Inflammatory macrophage (primary cell): ENCODE measurements at places on chromosomes 7 and 10.
A peak's percentile ranks its signal among the peaks of the same experiment; 100 is the strongest.

DNA sequence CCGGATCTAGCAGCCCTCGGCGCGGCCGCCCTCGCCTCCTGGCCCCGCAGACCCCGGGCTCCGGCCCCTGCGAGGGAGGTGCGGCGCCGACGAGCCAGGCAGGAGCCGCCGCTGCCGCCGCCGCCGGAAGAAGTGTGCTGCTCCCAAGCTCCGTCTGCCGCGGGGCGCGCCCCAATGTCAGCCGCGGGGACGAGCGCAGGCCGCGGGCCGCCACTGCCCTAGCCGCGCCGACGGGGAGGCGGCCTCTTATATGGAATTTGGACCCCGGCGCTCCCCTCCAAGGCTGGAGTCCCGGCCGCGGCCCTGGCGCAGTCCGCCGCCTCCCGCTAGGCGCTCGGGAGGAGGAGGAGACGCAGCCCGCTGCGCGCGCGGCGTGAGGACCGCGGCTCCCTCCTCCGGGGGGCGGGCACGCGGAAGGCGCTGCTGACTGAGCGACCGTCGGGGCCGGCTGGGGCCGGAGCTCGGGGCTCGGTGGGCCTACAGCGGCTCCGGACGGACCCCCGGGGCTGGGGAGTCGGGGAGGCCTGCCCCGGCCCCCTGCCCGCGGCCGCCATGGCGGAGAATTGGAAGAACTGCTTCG is at the start of gene TRIM8:
TSS of gene TRIM8 (plus strand) at position 414 of the 580 bp plus-strand sequence. CDS start at position 553, 139 bp downstream.
- peak; percentile 59 for DNase-seq

DNA sequence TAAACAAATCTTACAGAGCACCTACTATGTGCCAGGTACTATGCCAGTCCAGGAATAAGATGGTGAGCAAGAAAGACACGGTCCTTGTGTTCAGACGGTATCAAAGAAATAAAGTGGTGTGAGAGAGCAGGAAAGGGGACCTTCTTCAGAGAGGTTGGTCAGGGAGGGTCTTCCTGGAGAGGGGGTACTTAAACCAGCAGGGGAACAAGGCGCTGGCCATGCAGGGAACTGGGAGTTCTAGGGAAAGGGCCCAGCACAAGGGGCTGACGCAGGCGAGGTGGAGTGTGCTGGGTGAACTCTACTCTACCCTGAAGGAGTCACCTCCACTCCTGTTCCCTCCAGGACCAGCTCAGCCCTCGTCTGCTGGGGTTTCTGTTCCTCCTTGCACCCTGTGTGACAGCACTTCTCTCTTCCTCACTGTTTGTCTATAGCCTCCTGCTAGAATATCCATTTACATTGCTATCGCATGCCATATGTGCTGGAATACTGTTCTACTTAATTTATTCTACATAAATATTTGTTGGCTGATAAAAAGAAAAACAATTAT is 73.5 kb downstream of the AOAH start:
- peak; percentile 20 for DNase-seq

DNA sequence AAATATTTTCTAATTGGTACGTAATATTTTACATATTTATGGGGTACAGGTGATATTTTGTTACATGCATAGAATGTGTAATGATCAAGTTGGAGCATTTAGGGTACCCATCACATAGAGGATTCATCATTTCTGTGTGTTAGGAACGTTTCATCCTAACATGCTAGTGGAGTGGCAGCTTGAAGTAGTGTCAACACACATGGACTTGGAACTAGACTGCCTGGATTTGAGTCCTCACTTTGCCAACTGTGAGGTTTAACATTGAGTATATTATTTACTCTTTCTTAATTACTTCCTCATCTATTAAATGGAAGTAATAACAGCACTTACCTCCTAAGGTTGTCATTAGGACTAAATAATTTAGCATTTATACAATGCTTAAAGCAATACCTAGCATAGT is 241.9 kb downstream of the PLXDC2 start:
- DNase-seq, result no peak

- peak; percentile 49 for DNase-seq
Measured at GRCh38 chr10:124341768-124342135, 77.0 kb downstream of the OAT start.

- DNase-seq, result peak; percentile 22
Measured at GRCh38 chr7:142153400-142153799, 41.9 kb downstream of the MGAM2 start.

DNA sequence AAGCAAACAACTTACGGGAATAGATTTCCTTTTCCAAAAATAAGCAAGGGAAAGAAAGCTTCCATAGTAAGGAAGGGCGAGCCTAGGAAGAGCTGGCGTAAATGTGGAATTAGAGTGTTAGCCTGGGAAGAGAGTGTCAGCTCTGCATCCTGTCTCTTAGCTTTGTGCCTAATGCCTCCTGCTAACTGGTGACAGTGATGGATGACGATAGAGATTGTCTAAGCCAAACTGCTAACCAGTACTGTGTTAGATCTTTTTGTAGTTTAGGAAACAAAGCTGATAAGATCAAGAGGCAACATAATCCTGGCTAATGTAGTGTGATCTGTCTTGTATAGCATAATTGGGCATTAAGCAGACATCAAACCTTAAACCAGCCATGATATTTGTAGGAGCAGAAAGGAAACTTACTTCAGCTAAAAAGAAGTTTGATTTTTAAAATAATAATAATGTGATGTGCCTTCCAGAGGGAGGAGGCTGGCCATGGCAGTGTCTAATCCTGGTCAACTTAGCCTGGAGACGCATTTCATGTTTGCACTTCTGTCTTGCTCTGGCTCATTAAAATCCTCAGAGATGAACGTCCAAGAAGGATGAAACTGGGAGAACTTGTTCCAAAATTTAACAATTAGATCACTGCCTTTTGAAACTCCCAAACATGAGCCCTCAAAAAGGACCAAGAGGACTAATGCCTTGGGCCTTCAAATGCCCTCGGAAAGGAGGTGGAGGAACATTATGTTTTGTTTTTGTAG is 85.1 kb downstream of the FAM204A start:
- no peak for DNase-seq

GRCh38 chr7:131555552-131556052 is 826 bp downstream of the PODXL start:
- DNase-seq, result no peak

- DNase-seq, result no peak
Measured at GRCh38 chr7:133481676-133482075, 228.8 kb downstream of the EXOC4 start.

DNA sequence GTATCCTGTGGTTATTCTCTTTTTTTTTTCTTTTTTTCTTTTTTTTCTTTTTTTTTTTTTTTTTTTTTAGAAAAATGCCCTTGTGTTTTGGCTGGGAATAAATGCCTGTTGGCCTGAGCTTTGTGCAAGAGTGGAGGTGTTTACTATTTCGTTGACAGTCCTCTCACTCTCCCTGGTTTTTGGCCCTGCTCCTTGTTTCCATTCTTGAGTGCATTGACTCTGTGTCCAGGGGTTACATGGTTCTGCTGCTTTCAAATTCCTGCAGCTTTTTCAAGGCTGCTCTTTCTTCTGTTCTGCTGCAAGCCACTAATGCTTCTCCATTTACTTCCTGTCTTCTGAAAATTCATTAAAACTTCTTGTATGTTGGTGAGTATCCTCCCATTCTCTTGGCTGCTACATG is 59.7 kb upstream of the TBX20 start:
- DNase-seq, result no peak

DNA sequence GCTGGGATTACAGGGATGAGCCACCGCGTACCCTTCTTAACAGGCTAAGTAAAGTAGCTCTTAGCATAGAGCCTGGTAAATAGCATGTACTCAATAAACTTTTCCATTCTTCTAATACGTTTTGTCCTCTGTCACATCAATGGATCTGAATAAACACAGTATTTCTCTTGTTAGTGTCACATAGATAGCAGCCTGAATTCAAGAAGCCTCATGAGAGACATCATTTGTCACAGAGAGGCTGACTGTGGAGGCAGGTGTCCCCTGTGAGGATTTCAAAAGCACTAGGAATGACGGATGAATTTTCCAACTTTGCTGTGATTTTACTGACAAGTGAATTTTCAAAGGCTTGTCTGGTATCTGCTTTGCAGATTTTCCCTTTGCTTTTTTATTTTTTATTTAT is 82.6 kb upstream of the CDC14C start:
- DNase-seq, result no peak

DNA sequence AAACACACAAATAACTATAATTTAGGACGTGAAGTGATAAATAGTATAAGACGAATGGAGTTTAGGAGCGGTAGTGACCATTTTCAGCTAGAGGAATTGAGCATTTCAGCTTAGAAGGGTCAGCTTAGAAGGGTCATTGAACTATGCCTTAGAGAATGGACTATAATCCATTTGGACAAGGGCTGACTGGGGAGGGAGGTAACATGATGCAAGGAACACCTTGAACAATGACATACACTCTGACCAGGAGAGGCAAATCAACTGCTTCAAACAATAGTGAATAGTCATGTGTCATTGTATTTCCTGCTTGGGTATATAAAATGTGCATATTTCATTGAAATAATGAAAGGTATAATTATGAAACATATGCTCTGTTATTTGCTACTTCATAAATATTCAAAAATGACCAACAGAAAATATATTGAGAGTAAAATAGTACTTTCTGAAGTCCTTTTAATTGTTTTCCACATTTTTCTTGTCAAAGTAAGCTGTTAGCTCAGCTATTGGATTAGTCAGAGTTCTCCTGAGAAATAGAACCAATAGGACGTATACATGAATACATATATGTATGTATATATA is 40.5 kb upstream of the WASL start:
- no peak for DNase-seq

GRCh38 chr7:157670490-157671357 is 333.9 kb downstream of the DNAJB6 start:
- DNase-seq, result peak; percentile 10

DNA sequence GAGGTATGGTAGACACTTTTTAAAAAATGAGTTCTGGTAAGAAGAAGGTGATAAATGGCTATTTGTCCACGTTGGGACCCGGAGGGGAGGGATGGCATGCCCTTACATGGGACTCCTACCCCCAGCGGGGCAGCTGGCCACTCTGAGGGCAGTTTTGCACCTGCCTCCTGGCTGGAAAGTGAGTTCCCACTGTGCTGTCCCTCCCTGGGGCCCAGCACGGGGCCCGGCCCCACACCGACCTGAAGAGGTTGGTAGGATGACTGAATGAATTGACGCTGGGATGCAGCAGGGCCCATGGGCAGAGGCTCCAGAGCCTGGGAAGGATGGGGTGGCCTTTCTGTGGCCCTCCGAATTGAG is 601 bp upstream of the AEBP1 start:
- DNase-seq, result no peak

DNA sequence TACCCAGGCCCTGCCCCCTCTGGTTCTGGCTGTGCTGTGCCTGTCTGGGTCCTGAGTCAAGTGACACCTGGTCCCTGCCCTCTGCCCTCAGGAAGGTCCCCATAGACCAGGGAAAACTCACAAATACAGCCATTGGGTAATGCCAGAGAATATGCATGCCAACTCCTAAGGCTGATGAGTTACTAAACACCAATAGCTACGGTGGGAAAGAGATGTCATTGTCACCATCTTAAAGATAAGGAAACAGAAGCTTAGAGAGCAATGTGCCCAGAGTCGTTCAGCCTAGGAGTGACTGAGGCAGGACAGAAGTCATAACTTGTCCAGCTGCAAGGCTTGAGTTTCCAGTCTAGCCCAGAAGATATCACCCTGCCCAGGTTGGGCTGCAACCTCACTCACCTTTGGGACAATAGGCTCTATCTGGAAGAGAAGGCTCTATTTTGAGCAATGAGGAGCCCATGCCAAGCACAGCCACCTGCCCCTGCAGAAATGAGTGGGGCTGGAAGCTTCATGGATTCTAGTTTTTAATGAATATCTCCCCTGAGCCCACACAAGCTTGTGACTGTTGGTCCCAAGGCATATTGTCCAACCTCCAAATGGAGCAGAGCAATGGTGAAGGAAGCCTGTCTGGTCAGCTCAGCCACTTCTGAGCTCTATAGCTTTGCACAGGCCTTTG is 42.6 kb downstream of the ZNF273 start:
- DNase-seq, result no peak

GRCh38 chr7:124796771-124797170 is 31.2 kb upstream of the GPR37 start:
- no peak for DNase-seq

GRCh38 chr7:129017933-129018538 is 36.9 kb downstream of the TNPO3 start:
- DNase-seq, result no peak

DNA sequence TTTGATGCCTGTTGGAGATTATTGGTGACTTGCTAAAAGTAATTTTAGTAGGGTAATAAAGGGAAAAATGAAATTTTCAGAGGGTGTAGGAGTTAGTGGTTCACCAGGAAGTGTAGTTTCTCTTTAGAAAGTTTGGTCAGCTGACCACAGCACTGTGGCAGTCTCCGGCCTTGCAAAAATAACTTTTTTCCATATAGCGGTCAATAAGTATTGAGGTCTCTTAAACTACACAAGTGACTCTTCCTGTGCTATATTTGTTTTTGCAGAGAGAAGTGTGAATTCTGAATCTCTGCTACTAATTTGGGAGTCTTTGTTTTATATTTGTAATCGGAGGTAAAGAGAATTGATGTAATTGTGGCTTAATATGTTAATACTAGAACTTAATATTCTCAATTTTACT is 24.3 kb downstream of the PTPN12 start:
- peak; percentile 33 for DNase-seq

DNA sequence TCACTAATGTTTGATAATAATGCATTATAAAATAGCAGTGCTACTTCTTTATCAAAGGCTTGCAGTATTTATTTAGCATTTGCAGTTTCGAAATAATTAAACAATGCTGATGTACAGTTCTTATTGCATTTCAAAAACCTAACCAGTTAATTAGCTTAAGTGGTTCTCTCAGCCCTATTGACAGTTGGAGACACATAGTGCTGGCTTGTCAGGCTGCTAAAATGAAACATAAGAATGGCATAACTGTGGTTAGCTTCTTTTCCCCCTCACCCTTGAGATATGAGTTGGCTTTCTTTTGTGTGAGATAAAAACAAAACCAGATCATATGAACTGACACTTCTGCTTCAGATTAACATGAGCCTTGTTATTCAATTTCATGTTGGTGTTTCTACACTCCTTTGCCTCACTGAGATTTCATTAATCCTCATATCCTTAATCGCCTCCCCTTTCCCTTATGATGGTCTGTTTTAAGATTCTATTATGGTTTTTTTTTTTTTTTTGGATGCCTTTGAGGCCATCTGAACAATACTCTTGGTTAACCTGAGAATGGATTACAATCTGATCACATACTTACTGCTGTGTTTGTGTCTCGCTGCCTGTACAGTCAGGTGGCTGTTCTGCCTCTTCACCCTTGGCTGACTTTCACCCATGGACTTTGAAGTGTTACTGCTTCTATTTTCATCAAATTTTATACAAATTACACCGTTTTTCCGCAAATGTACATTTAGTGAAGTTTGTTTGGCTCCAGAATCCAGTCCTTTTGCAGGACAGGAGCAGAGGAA is 108.0 kb downstream of the SDK1 start:
- DNase-seq, result no peak

GRCh38 chr7:37424995-37425394 is 23.7 kb downstream of the ELMO1 start:
- DNase-seq, result peak; percentile 18

GRCh38 chr7:156094350-156095146 is 282.3 kb upstream of the SHH start:
- DNase-seq, result no peak

DNA sequence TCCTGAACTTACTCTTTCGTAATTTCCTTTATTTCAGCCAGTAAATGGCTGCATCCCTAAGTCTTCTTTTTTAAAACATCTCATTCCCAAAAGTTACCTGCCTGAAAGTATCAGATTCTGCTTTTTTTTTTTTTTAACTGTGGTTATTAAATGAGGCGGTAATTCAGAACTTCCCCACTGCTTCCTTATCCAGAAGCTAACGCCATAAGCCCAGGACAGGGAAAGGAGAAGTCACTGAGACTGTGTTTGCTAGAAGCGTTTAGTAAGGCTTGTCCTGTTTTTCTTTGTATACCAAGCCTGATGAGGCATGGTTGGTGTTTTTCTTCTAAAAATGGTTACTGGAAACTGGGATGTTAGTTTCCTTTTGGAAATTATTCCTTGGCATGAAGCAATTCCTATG is 197.8 kb downstream of the CELF2 start:
- DNase-seq, result peak; percentile 64
